Kasumi-1 (cell line): ENCODE measurements at places on chromosomes 3 and 15.

DNA sequence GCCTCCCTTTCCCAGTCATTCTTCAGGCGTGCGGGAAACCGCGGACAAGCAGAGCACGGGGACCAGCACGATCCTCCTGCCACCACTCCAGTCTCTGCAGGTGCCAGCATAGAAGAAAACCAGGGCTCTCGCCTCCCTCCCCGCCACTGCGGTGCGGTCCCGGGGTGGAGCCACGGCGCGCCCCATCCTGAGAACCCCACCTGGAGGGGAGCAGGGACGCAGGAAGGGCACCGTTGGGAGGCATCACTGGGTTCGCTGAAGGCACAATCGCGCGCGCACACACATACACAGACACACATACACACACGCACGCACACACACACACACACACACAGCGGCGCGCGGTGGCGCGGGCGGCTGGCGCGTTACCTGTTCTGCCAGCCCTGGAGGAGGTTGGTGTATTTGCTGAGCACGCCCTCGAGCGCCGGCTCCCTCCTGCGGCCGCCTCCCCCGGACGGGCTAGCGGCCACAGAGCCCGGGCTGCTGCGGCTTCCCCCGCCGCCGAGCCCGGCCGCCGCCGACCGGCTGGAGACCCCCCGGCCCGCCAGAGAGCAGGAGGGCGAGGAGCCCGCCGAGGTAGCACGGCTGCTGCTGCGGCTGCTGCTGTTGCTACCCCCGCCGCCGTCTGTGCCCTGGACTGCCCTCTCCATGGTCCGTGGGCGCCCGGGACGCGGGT is 394 bp downstream of the OSBPL10 start:
- peak; percentile 36 for DNase-seq

- no peak for DNase-seq
These were observed 66.7 kb upstream of the OCA2 start for GRCh38 chr15:28165791-28166190.

GRCh38 chr3:99429502-99429901 is 208.9 kb upstream of the COL8A1 start:
- no peak for DNase-seq

DNA sequence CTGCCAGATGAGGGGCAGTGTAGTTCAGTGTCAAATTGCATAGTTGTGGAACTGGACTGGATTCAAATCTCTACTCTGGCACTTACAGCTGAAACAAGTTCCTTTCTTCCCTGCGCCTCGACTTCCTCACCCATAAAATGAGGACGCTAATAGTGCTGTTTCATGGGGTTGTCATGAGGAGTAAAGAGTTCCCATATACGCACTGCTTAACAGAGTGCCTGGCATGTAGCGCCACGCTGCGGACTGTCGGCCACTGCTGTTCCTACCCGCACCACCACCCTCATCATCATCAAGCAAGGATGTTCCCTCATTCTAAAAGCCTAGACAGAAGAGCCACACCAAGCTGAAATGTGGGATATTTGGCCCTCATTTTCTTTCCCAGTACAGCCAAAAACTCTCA is 91.9 kb downstream of the CHDH start:
- no peak for DNase-seq

DNA sequence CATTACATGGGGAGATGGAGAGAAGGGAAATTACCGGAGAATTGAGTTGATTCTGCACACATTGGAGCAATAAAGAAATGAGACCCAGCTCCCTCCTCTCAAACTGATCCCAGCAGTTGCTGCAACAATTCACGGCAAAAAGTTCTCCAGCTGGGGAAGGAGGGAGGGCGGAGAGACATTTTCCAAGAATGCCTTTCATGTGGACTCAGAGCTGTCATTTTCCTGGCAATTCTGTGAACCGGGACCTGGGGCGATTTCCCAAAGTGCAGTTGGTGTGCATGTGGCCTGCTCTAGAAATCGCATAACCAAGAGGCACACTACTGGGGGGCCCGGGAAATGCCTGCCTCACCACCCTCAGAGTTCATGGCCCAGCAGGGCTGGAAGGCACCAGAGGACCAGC is 48.7 kb upstream of the IREB2 start:
- no peak for DNase-seq

- DNase-seq: peak; percentile 9
These were observed 34.0 kb upstream of the ARPIN start for GRCh38 chr15:89946681-89947299.
